Pulmonary artery endothelial cell (primary cell): ENCODE measurements at places on chromosomes 1 and 21. TPM values are rescaled to one million over a fixed set of nuclear protein-coding genes. Genes with fewer than 3 reads are reported as not detected.

The PTPN22 gene
- total RNA-seq = 0.63 and 3.2 TPM in 2 replicates

The CR2 gene
- not detected in 2 replicates for total RNA-seq

The ST6GALNAC5 gene
- total RNA-seq = not detected in 2 replicates

The DPM3 gene
- 29.2 and 31.1 TPM in 2 replicates for total RNA-seq

The ATP1A2 gene
- total RNA-seq = not detected in 2 replicates

The PDC gene
- total RNA-seq = not detected in 2 replicates

The RSPH1 gene
- 0.07 TPM in 1 of 2 replicates, not detected in the other for total RNA-seq

The SYPL2 gene
- 0.04 TPM in 1 of 2 replicates, not detected in the other for total RNA-seq

The DMBX1 gene
- total RNA-seq = not detected in 2 replicates

The HRNR gene
- not detected in 2 replicates for total RNA-seq

The MROH9 gene
- total RNA-seq = not detected in 2 replicates
